ENCODE measurements at places on chromosomes 6 and 20.

- no peak for DNase-seq
These were observed 98.1 kb upstream of the PTPN1 start for GRCh38 chr20:50412069-50412468.

DNA sequence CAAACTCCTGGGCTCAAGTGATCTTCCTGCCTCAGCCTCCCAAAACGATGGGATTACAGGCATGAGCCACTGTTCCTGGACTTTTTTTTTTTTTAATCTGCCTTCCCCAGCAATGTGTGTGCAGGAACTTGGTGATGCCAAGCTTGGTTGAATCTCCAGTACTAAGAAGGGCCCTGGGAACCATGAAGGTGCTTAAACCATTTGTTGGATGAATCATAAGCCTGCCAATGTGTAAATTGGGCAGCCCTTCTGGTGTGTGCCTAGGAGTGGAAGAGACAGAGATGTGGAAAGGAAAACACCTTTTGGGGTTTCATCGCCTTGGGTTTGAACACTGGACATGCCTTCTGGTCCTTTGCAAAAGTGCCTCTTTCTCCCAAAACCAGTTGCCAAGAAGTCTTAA, 7.1 kb upstream of the SPO11 start:
- no peak for DNase-seq

DNA sequence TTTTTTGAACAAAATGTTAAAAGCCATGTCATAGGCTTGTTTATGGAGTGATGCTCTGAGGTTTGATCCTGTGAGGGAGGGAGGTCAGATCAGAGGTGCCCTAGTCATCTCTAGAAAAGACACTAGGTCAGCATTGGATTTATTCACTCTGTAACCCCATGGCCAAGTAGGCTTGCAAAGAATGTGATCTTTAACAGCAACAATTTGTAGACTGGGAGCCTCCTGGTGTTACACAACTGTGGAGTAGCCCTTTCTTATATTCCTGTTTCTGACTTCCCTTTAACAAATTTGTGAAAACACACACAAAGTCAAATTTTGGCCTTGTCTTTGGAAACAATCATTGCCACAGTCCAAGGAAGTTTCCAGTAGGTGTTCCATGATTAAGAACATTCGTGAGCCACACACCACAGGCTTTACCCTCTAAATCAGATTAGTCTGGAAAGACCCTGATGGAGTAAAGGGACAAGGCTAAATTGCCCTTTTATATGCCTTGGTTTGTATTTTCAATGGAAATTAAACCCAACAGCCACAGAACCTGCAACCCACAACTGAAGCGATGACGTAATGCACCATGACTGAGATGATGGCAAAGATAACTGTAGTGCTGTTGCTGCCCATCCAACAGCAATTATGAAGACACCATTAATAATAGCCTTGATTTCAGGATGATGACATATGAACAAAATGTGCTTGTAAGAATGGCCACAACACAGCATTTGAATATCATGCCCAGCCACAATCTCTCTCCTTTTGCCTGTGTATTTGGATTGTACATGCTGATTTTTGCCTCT, 22.1 kb downstream of the SCP2D1 start:
- DNase-seq, result no peak

GRCh38 chr20:37584238-37584807, 56.6 kb upstream of the BLCAP start:
- DNase-seq, result no peak

DNA sequence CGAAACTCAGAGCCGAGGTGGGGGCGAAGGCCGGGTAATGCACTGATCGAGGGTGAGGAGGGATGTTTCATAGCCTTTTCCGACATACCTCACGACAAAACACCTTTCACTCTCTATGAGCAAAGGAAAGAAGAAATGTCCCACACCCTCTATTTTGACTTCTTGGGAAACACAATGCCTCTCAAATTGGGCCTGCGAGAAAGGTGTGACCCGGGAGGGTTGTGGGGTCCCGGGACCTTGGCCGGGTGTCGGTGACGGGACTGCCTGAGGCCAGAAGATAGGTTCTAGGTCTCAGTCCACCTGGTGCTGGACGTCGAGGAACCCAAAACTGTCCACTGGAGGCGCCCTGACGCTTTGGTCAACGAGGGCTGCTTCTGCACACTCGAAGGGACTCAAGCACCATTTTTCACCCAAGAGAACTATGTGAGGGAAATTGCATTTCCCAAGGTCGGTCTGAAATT, 41.1 kb upstream of the OSTM1 start:
- no peak for DNase-seq

DNA sequence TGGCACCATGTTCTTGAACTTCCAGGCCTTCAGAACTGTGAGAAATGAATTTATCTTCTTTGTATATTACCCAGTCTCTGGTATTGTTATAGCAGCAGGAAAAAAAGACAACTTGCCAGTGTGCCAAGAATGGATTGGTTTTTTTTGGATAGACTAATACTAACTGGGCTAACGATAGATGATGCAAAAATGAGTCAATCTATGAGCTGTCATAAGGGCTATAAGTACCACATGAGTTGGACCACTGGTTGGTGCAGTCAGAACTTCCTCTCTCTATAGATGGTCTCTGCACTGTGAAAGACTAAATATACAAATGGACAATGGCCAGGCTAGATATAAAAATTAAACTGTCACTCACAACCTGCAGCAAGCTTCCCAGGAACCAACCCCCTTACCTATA, 87.6 kb upstream of the COL21A1 start:
- no peak for DNase-seq

DNA sequence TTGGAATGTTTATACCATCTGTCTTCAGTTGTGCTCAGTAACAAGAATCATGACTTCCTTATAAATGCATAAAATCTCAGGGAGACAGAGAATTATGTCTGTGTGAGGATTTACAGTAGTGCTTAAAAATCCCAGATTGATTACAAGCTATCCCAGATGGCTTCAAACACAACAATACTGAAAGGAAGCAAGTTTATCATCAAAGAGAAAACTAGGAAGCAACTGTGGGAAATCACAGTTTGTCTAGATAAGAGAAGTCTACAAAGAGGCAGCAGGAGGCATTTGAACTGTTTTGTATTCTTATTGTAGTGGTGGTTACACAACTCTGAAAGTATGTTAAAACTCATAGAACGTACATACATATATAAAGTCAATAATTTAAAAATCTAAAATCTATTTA, 104.4 kb upstream of the SALL4 start:
- DNase-seq, result no peak

DNA sequence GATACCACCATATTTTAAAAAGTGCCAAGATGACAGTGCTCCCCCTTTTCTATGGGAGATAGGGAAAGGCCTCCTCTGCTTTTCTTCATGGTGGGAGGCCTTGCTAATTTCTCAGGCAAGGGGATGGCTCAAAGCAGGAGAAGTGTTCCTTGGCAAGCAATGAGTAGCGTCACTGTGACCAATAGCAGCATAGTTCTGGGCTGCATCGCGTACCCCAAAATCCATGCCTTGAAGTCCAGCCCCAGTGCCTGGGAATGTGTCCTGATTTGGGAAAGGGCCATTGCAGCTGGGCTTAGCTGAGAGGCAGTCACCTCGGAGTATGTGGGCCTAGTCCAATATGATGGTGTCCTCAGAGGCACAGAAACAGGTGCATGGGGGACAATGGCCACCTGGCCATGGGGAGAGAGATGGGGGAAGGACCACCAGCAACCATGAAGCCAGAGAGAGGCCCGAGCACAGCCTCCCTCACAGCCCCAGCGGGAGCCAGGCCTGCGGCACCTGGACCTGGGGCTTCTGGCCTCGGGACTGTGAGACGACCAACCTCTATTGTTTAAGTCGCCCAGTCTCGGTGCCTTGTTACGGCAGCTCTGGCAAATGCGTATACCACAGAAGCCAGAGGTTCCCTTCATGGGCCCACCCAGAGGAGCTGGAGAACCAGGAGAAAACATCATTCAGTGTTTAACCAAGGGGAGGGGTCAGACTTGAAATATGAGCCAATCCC, 153.1 kb upstream of the RPS6KA2 start:
- no peak for DNase-seq

DNA sequence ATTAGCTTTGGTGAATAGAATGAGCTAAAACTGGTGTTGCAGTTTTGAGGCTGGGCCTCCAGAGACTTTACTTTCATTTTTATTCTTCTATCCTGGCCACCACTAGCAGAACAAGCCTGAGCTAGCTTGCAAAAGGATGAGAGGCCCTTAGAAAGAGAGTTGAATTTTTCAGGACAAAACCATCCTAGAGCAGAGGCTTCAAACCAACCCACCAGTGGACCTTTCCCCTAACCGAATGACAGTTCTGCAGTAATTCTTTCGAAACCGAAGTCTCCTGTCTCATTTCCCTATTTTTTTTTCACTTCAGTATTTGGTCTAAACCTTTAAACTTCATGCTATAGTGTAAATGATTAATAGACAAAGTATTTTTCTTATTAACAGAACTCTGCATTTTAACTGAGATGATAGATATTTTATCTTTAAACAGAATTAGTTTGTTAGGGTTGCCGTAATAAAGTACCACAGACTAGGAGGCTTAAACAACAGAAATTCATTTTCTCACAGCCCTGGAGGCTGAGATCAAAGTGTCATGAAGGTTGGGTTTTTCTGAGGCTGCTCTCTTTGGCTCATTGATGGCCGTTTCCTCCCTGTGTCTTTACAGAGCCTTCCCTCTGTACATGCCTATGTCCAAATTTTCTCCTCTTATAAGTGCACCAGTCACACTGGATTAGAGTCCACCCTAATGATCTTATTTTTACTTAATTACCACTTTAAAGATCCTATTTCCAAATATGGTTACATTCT, 80.6 kb upstream of the PAK5 start:
- DNase-seq, result no peak

DNA sequence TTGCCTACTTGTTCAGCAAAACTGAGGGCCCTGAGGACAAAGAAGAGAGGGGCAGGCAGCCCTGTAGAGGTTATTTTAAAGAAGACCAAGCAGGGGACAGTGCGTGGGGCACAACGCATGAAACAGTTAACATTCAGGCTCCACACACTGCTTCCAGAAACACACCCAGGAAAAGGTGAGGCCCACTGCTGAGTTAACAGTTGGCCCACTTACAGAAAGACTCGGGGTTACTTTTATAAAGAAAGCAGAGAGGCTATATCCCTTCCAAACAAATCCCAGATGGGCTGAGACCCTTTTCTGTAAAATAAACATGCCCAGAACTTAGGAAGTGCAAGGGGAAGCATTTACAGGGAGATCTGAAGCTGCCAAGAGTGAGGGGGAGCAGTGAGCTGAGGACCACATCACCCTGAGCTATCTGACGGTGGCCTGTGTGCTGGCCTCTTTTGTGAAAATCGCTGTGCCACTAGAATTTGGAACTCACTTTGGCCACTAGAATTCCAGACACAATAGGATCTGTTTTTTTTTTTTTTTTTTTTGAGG, 49.8 kb upstream of the SSTR4 start:
- DNase-seq, result no peak

DNA sequence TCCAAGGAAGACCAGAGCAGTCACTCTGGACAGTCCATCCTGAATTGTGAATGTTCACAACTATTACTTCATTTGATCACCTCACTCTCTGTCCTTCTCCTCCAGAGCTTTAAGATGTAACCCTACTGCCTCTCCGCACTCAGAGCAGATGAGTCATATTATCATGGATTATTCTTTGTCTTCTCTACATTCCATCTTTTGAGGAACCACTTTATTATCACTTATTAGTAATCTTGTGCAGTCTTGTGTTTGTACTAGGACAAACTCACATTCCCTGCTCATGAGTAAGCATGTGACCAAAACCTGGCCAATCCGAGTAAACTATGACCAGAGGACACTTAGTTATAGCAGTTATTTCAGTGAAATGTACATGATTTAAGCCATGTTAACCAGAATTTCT, 401.5 kb upstream of the ADGRB3 start:
- DNase-seq, result no peak

DNA sequence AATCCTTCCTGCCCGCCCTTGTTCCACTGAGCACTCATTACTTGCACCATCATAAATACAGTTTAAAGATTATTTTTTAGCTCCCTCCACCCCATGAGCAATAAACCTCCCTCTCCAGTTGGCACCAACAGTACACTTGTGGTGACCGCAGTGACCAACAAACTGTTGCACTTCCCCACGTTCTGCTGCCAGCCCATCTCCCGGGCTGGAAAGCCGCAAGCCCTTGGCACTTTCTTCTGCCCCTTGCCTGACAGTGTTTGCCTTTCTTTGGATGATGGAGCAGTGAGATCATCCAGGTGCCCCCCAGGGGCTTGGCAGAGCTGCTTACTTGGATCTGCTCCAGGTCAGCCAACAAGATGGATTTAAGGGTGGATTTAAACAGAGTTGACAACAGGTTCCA, 21.6 kb downstream of the KCNB1 start:
- no peak for DNase-seq

- no peak for DNase-seq
These were observed 25.7 kb upstream of the HINT3 start for GRCh38 chr6:125930765-125931418.

GRCh38 chr6:112307707-112308106, 39.4 kb upstream of the RFPL4B start:
- DNase-seq, result no peak

GRCh38 chr20:57711826-57712225, 2.0 kb upstream of the PMEPA1 start:
- no peak for DNase-seq

DNA sequence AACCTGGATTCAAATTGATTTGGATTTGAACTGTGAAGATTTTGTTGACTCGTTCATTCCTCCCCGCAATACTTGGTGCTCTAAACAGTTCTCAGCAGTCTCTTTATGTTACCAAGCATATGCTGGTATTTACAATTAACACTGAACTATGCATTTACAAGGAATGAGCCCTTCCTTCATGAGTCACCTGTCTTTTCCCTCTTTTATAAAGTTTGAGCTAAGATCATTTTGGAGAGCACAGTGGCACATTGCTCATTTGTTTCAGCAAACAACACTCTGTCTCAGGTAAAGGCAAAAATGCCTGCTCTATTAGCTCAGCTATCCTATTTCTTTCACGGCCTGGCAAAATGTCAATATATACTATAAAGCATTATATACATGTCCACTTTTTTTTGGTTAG, 285.4 kb downstream of the PHACTR1 start:
- no peak for DNase-seq

GRCh38 chr20:24519476-24519875, 50.0 kb downstream of the SYNDIG1 start:
- DNase-seq, result no peak

- DNase-seq, result no peak
These were observed 580.1 kb downstream of the TFAP2B start for GRCh38 chr6:51398793-51399192.

DNA sequence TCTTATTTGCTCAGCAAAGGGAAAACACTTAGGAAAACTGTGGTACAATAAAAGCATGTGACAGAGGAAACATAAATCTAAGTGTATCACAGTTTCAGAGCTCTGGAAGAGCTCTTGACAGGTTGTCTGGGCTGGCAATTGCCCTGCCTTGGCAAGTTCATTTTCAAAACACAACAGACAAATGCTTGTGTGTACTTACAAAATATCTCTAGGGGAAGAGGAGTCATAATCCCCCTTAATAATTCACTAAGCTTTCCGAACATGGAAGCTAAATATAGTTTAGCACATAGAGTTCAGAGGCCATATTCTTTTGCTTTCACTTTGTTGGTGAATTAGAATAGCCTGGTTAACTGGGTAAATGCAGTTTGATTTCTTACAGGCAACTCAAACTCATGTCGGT, 211.6 kb upstream of the THEMIS start:
- DNase-seq, result no peak

- no peak for DNase-seq
These were observed 526.0 kb upstream of the SOX4 start for GRCh38 chr6:21067521-21067920.
